ENCODE measurements at places on chromosomes 1 and 21.

DNA sequence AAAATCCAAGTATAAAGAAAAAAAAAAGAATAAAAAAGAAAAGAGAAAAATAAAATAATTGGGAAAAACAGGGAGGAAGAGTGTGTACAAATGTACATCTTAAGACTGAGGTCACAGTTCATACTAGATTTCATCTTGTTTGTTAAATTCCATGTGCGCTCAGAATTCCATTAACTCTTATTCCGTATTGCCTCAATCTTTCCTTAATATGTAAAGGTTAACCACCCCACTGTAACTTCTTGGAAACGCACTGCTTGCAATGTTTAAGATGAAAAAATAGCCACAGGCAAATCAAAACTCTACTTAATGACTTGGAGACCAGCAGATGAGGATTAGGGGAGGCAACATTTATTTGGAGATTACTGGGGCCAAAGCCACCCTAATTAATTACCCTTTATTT is 23.9 kb upstream of the KCNE1 start:
- DNase-seq: no peak

GRCh38 chr1:64519901-64520300 is 50.0 kb downstream of the CACHD1 start:
- DNase-seq: no peak

- no peak for DNase-seq
Measured at GRCh38 chr1:166844791-166845190, 5.5 kb downstream of the POGK start.

DNA sequence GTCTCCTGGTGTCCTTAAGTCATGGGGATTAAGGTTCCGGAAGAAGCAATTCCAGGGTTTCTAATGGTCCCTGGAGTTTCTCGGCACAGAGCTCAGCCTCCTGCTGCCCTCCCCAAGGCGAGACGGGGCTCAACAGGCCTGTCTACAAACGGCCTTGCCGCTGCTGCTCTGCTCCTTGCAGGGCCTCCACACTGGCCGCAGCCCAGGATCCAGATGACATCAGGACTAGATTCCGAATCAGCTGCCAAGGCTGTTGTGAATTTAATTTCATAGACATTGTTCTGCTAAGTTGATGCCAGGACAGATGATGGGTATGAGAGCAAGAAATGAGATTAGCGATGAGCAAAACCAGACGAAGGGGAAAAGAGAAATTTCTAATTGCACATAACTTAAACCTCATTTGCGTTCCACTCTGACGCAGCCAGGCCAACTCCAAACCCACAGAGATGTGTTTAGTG is 103.6 kb upstream of the BACE2 start:
- DNase-seq: no peak

GRCh38 chr1:172148213-172148612 is 272.3 kb upstream of the C1orf105 start:
- DNase-seq: no peak

DNA sequence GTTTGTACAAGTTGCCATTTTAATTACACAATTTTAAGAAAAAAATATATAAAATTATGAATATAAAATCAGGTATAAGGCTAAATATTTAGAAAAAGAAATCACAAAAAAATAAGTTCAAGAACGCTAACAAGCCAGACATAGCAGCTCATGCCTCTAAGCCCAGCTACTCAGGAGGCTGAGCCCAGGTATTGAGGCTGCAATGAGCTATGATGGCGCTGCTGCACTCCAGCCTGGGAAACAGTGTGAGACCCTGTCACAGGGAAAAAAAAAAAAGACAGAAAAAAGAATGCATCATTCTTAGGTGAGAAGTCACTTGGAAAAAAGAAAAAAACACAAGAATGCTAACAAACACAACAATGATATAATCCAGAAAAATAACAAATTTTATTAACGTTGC is 112.3 kb upstream of the PRDX6 start:
- DNase-seq: no peak

GRCh38 chr1:22283596-22283995 is 140.7 kb upstream of the WNT4 start:
- DNase-seq: no peak

- DNase-seq: peak; percentile 58
Measured at GRCh38 chr1:70675737-70676156, 264.7 kb downstream of the CTH start.

DNA sequence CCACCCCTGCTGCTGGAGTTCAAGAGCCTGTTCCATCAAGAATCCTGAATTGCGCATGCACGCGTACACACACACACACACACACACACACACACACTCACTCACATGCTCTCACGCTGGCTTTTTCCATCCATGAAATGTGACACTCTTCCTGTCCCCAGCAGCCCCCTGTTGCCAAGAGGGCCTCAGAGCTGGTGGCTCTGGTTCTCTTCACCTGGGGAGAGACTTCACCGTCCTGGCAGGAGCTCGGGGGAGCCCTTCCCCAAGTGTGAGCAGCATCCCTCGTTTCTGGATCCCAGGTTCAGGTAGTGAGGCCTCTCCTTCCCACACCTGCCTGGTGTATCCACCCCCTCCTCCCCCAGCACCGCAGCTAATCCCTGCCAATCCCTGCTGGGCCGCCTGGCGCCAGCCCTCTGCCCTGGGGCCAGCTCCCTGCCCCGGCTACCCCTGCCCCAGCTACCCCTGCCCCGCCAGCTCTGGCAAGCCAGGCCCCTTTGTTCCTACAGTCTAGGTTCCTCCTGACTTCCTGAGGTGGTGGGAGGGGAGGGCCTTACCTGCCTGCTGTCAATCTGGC is 9.9 kb downstream of the PLOD1 start:
- peak; percentile 91 for DNase-seq

- DNase-seq: no peak
Measured at GRCh38 chr1:179774566-179774965, 31.5 kb downstream of the FAM163A start.

DNA sequence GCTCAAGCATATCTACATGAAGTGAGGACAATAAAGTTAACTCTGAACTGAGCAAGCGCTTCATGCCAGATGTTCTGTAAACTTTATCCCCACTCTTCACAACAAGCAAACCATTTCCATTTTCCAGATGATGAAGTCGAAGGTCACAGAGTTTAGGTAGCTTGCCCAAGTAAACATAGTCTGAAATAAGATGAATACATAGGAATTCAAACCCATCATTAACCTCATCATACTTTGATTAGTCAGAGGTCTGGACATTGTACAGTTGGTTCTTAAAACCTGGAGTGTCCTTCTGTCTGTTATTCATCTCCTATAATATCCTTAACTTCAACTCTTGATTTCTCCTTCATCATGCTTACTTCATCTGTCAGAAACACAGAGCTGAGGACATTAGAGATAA is 180.3 kb upstream of the C8B start:
- no peak for DNase-seq

GRCh38 chr1:3255680-3256079 is 186.7 kb downstream of the PRDM16 start:
- no peak for DNase-seq

- DNase-seq: no peak
Measured at GRCh38 chr21:29582855-29583254, 284.1 kb downstream of the BACH1 start.

DNA sequence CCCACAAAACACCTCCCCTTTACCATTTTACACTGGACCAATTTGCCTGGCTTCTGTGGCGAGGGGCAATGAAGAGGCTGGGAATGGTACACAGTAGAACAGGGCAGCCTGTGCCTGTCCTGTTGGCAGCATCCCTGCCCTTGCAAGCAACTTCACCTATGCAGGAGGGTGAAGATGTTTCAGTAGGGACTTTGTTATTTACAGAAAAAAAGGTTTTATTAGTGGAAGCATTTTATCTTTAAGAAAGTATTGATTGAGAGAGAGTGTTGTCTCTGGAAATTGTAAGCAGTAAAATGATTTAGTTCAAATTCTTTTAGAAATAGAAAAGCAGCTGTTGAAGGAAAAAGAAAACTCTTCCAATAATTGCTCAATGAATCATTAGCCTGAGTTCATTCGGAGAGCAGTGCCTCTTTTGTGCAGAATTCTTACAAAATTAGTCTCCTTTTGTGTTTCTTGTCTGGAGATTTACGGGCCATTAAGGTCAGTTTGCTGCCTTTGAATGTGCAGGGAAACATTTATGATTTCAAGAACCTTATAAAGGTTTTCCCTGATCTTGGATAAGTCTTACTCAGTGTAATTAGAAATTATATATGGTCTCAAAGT is 49.1 kb downstream of the HHAT start:
- DNase-seq: no peak

GRCh38 chr21:37356706-37357105 is 9.9 kb upstream of the DYRK1A start:
- no peak for DNase-seq

DNA sequence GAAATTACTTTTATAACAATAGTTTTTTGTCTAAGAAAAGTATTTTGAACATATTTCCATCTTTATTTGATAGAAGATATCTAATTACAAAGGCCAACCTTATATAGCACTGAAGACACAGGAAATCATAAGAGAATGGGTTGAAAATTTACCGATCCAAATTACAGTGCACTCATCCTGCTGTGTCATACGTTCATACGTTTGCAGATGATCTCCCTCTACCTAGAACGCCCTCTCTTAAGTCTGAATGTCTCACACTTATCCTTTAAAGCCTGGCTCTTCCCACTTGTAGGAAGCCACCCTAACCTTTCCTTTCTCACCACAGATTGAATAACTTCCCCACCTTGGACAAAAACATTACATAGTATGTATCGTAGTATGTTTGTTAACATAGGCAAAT is 9.3 kb downstream of the ASH1L start:
- DNase-seq: no peak

DNA sequence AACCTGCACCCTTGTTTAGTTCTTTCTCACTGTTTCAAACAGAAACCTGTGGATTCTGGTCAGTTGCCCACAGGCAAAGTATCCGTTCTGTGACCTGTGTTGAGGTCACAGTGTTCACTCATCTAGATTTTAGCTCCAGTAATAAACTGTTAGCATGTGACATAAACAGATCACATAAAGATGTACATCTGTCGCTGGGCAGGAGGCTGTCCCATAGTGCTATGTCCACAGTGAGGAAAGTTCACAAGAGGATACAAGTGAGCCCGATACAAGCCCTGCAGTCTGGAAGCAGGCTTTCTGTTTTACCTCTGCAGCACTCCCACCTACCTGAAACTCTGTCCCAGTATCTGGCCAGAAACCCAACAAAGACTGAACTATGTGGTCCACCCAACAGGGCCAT is 28.4 kb downstream of the LMX1A start:
- no peak for DNase-seq

- no peak for DNase-seq
Measured at GRCh38 chr1:214337511-214337910, 56.6 kb downstream of the SMYD2 start.

DNA sequence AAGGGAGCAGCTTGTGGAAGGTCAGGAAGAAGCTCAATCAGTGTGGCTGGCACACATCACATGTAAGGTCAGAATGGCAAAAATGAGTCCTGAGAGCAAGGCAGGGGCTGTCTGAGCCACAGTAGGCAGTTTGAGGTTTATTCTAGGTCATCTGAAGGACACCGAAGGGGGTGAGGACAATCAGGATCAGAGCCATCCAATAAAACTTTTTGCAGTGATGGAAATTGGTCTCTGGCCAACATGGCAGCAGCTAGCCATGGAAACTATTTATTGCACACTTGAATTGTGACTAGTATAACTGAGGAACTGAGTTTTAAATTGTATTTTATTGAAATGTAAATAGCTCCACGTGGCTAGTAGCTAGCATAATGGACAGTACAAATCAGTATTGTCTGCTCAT is 97.0 kb upstream of the CACNA1E start:
- no peak for DNase-seq

- peak; percentile 37 for DNase-seq
Measured at GRCh38 chr1:233328142-233328921, 808 bp downstream of the MAP3K21 start.

GRCh38 chr1:81155131-81155530 is 645.6 kb upstream of the ADGRL2 start:
- DNase-seq: no peak

DNA sequence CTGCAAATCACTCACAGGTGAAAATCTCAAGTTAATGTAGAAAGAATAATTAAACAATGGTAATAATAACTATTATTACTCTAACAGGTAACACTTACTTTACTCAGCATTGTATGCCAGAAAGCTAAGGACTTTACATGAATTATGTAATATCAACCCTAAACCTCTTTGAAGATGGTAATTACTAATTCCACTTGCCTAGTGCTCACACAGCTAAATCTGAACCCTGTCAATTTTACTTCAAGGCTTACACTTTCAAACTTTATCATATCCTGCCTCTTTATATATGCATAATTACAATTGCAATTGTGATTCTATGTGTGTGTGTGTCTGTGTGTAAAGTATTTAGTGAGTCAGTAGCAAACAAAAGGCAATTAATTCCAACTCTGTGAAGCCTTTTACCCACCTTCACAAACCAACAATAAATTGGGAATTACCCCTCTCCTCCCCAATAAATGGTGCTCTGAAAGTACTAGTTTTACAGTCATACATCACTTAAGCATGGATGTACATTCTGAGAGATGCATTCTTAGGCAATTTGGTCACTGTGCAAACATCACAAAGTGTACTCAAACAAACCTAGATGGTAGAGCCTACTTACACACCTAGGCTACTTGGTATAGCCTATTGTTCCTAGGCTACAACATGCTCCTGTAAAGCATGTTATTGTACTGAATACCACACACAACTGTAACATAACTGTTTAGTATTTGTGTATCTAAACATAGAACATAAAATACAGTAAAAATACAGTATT is 5.9 kb downstream of the ZNF644 start:
- no peak for DNase-seq

- DNase-seq: no peak
Measured at GRCh38 chr1:169361281-169361680, 6.3 kb downstream of the NME7 start.

GRCh38 chr1:187943606-187944403 is 1115.1 kb downstream of the PLA2G4A start:
- DNase-seq: no peak

GRCh38 chr1:245434280-245434679 is 279.5 kb downstream of the KIF26B start:
- DNase-seq: no peak

GRCh38 chr1:218494449-218494852 is 149.3 kb downstream of the TGFB2 start:
- DNase-seq: no peak

DNA sequence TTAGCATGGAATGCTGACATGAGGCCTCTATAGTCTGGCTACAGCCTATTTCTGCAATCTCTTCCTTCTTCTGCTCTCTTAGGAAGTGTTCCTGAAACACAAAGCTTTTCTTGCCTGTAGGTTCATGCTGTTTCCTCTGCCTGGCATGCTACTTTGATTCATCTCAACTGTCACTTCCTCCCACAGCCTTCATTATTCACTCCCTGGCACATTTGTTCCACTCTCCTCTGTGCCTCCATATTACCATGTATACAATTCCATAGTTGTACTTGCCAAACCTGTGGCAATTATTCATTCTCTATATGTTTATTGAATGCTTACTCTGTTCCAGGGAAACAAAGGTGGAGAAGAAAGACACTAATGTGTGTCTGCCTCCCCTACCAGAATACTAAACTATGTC is 210.2 kb downstream of the LRRC7 start:
- DNase-seq: no peak

- no peak for DNase-seq
Measured at GRCh38 chr1:156894711-156895454, 1.4 kb downstream of the PEAR1 start.

GRCh38 chr1:101509370-101509769 is 272.6 kb downstream of the S1PR1 start:
- no peak for DNase-seq

Measured in NCI-H2171 treated with DMSO at 0.1 percent for 48 hours (cell line).